ENCODE measurements at places on chromosomes 11 and 22. TPM values are rescaled to one million over a fixed set of nuclear protein-coding genes. Genes with fewer than 3 reads are reported as not detected.

DNA sequence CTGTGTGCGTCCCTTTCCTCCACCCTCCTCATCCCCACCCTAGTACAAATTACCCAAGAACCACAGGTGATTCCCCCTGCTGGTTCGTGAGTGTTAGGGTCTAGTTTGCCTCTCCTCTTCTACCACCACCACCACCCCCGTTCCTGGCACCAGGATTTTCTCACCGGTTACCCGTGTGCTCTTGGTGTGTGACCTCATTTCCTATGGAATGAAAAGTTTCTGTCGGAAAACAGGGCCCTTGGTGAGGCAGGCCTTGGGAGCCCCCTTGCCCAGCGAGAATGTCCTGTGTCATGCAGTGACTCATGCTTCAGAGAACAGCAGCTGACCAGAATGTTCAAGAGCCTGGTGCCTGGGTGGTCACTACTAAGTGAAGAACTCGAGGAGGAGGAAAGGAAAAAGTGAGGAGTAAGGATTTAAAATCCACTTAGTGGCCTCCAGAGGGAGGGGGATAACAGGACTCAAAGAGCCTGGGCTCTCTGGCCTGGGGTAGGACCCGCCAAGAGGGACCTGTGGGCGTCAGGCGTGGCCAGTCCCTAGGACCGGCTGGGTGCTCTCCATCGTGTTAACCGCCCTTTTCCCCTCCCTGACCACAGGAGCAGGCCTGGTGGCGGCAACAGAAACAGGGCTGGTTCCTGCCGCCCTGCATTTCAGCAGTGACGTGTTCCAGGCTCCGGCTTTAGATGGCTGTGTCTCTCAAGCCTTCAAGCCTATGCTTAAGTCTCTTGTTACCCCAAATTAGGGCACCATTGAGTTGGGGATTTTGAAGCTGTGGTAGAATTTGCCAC lies 30.2 kb downstream of the C22orf31 start:
- H3K36me3 ChIP-seq: no peaks in the 10 kb centered on the region
- peak overlapping the region; percentile 46 for H3K4me3 ChIP-seq
- H3K4me1 ChIP-seq: peaks cover 22% of the 10 kb centered on the region
- DNase-seq: peak; percentile 70
- H3K27ac ChIP-seq: peak overlapping the region; percentile 99

DNA sequence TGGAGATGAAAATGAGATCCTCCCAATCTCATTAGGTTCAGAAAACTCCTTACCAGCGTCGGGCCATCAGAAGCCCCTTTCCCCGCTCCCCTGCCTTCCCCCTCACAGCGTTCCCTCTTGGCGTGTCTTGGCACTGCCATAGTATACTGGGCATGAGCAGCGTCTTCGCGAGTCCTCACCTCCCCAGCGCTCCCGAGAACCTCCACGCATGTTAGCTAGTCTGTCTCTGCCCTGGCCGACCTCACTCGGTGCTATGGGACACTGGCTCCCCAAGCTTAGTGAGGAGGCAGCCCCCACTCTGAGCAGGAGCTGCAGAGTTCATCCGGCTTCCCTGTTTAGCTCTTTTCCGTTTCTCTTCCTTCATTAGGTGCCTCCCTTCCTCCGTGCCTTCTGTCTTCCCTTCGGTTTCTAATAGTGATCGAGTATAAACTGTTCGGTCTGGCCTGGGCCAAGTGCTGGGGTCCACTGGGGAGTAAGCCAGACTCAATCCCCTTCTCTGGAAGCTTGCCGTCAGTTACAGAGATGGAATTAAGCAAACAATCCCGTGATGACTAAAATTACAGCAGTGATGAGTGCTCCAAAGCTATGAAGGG lies 63.8 kb upstream of the OPCML start:
- H3K4me1 ChIP-seq: no peaks in the 10 kb centered on the region
- no peaks in the 10 kb centered on the region for H3K36me3 ChIP-seq
- no peak overlapping the region for H3K4me3 ChIP-seq
- no peak overlapping the region for H3K27ac ChIP-seq
- DNase-seq: no peak
- no peaks in the 10 kb centered on the region for H3K27me3 ChIP-seq

DNA sequence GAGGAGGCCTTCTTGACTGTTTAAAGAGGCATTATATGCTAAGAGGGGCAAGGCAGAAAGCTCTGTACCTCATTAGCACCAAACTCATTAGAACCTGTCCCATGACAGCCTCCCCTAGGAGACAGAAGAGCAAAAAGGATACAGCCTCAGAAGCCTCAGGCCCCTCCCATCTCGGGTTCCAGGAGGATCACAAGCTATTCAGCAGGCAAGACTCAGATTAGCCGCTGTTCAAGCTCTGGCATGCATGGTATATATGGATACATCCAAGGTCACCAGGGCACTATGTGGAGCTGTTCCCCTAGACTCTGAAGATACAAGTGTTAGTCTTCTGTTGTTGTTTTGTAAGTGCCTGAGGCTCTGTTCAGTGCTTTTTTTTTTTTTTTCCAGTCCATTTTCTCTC lies 32.1 kb downstream of the ATXN10 start:
- peaks cover 2% of the 10 kb centered on the region for H3K4me1 ChIP-seq
- DNase-seq: no peak
- no peaks in the 10 kb centered on the region for H3K27me3 ChIP-seq
- no peak overlapping the region for H3K27ac ChIP-seq
- peaks cover 84% of the 10 kb centered on the region for H3K36me3 ChIP-seq

CBX7 gene
- 2.7 TPM for polyA plus RNA-seq

FREY1 gene
- 0.30 TPM for polyA plus RNA-seq

GLB1L3 gene
- polyA plus RNA-seq: 0.10 TPM
